ENCODE measurements at places on chromosomes 5 and 9.

GRCh38 chr5:6450319-6450833, 1.7 kb downstream of the UBE2QL1 start:
- DNase-seq = no peak

DNA sequence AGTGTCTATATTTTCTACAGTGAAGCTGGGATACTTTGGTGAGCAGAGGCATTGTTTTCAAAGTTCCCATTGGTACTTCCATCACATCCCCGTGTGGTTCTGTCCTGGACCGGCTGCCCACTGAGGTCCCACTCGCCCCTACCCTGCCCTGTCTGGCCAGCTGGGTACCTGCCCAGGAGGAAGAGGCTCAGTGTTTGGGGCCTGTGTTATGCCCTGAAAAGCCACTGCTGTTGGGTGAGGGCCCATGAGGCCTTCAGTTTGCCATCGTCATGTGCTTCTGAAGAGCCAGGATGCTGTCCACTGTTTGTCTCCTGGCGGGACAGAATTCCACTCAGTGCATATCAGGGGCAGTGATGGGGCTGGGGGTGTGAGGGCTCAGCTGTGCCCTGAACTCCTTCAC, 2.6 kb upstream of the CEP72 start:
- no peak for DNase-seq

- DNase-seq = no peak
Observed at GRCh38 chr9:38059233-38059936, 9.6 kb downstream of the SHB start.

DNA sequence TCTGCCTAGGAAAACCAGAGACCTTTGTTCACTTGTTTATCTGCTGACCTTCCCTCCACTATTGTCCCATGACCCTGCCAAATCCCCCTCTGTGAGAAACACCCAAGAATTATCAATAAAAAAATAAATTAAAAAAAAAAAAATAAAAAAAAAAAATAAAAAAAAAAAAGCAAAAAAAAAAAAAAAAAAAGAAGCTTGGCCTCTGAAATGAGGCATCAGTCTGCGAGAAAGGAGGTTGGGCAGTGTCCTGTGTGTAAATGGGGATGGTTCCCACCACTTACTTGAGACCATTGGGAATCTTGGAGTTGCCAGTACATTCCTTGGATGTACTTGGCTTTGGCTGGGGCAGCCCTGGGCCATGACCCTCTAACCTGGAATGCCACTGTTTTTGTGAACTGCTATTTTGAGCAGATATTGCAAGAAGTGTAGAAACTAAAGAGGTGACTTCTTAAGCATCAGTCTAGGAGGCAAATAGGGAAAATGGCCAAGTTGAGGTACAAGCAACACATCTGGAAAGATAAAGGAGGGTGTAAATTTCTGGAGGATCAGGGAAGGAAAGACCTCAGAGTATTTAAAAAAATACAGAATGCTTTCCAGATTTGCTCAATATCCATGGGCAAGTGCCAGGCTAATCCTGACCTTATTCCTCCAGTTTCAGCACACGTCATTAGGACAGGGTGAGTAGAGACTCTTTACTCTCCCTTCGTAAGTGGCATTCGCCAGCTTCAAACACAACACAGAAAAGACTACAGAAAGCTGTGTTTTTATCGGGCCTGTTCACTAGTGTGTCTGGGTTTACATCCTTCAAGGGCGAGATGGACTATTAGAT, 58.1 kb downstream of the HSPA4 start:
- no peak for DNase-seq

DNA sequence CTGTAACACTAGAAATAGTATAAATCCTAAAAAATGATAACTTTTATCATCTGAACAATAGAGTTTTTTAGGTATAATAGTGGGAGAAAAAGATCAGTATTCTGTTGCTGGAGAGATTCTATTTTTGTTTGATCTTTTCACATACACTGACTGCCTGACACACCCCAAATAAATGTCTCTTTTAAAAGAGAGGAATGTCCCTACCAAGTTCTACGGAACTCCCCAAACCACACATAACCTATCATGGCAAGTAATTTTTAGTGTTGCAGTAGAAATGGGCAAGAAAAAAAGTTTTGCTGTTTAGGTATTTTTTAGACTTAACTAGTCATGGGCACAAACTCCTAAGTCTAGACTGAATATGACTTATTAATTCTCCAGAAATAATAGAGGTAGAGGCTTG, 139.1 kb downstream of the ELAVL2 start:
- DNase-seq = no peak

DNA sequence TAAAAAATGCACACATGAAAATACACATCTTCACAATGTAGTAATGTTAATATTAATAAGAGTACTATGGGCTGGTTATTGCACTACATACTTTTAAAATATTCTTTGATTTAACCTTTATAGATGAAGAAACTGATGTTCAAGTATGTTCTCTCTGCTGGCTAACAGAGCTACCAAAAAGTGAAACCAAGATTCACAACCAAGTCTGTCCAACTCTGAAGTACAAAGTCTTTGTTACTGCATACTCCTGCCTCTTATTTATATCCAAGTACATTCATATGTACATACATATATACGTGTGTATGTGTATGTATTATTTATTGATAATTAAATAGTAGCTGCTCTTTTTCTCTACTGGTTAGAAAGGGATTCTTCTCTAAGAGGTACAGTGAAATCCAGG, 325.6 kb downstream of the BNC2 start:
- no peak for DNase-seq

- DNase-seq = no peak
Observed at GRCh38 chr5:14486486-14486885, 95.1 kb upstream of the OTULINL start.

Measured in stimulated activated naive CD8-positive, alpha-beta T cell treated with anti-CD3 and anti-CD28 coated beads, Interleukin-15, Interleukin-2, amounts not matched to agents 100 U/mL and 50 U/mL, for 24 hours (primary cell).